ENCODE measurements at places on chromosomes 5 and 9. TPM values are rescaled to one million over a fixed set of nuclear protein-coding genes. Genes with fewer than 3 reads are reported as not detected.

FAM240B gene
- polyA plus RNA-seq: not detected

IL31RA gene
- not detected for polyA plus RNA-seq

IFNA21 gene
- polyA plus RNA-seq: not detected

CCNI2 gene
- polyA plus RNA-seq: 0.36 TPM

STK32A gene
- polyA plus RNA-seq: 0.15 TPM

LCN10 gene
- polyA plus RNA-seq: 41.3 TPM

AFAP1L1 gene
- polyA plus RNA-seq: 1.7 TPM

CTSV gene
- 0.17 TPM for polyA plus RNA-seq

PGM5 gene
- polyA plus RNA-seq: 8.9 TPM

CAMK2A gene
- polyA plus RNA-seq: not detected

C1QTNF2 gene
- 0.24 TPM for polyA plus RNA-seq

KIAA0825 gene
- 0.38 TPM for polyA plus RNA-seq

CCL27 gene
- 0.32 TPM for polyA plus RNA-seq

DNA sequence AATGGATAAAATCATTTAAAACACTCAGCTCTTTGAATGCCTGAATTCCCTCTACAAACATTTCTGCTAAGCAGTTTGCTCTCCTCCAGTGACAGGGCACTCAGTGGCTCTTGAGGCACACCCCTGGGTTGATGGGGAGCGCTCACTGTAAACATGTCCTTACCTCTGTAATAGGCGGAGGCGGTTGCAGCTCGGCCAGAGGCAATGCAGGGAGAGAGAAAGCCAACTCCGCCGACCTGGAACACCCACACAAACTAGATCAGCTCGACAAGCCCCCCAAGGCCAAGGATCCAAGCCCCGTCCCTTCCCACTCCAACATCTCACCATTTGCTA, 329 bp downstream of the CDC23 start:
- peaks cover 34% of the 10 kb centered on the region for H3K36me3 ChIP-seq
- peak overlapping the region; percentile 99 for H3K4me3 ChIP-seq
- DNase-seq: no peak
- peak overlapping the region; percentile 74 for H3K27ac ChIP-seq
- H3K4me1 ChIP-seq: peaks cover 46% of the 10 kb centered on the region
- no peaks in the 10 kb centered on the region for H3K27me3 ChIP-seq

GRCh38 chr5:180170106-180170809, 38.8 kb downstream of the RASGEF1C start:
- no peaks in the 10 kb centered on the region for H3K36me3 ChIP-seq
- H3K4me1 ChIP-seq: no peaks in the 10 kb centered on the region
- no peaks in the 10 kb centered on the region for H3K27me3 ChIP-seq
- H3K4me3 ChIP-seq: no peak overlapping the region

- DNase-seq: no peak
- no peaks in the 10 kb centered on the region for H3K27me3 ChIP-seq
- no peaks in the 10 kb centered on the region for H3K4me1 ChIP-seq
- H3K4me3 ChIP-seq: no peak overlapping the region
These were observed 25.2 kb downstream of the HOMER1 start for GRCh38 chr5:79488775-79489174.

DNA sequence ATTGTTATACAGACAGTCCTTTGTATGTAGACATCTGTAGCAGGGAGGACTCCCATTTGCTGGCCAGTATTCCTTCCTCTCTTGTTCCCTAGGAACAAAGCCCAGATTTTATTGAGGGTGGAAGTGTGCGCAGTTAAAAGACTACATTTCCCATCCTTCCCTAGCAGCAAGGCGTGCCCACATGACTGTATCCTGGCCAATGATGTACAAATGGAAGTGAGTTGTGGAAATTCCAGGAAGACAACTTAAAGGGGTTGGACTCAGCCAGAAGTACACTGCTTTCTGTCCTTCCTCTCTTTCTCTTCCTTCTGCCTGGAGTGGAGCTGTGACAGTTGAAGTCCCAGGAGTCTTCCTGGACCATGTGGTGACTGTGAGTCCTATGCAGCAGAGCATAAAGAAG, 89.0 kb downstream of the HRH2 start:
- peaks cover 20% of the 10 kb centered on the region for H3K27me3 ChIP-seq
- no peaks in the 10 kb centered on the region for H3K36me3 ChIP-seq
- no peak overlapping the region for H3K4me3 ChIP-seq
- no peak overlapping the region for H3K27ac ChIP-seq
- no peak for DNase-seq

- H3K27me3 ChIP-seq: no peaks in the 10 kb centered on the region
- H3K4me1 ChIP-seq: no peaks in the 10 kb centered on the region
- no peak overlapping the region for H3K27ac ChIP-seq
- no peaks in the 10 kb centered on the region for H3K36me3 ChIP-seq
These were observed 28.2 kb downstream of the LIFR start for GRCh38 chr5:38528162-38528703.

- H3K4me1 ChIP-seq: no peaks in the 10 kb centered on the region
- no peaks in the 10 kb centered on the region for H3K27me3 ChIP-seq
- no peak for DNase-seq
- H3K27ac ChIP-seq: no peak overlapping the region
- peaks cover 20% of the 10 kb centered on the region for H3K36me3 ChIP-seq
- no peak overlapping the region for H3K4me3 ChIP-seq
These were observed 144.5 kb downstream of the KIAA0825 start for GRCh38 chr5:94473936-94474335.

- H3K4me3 ChIP-seq: no peak overlapping the region
- H3K27me3 ChIP-seq: no peaks in the 10 kb centered on the region
- DNase-seq: no peak
These were observed 92.1 kb upstream of the MAP1B start for GRCh38 chr5:72015103-72015548.

DNA sequence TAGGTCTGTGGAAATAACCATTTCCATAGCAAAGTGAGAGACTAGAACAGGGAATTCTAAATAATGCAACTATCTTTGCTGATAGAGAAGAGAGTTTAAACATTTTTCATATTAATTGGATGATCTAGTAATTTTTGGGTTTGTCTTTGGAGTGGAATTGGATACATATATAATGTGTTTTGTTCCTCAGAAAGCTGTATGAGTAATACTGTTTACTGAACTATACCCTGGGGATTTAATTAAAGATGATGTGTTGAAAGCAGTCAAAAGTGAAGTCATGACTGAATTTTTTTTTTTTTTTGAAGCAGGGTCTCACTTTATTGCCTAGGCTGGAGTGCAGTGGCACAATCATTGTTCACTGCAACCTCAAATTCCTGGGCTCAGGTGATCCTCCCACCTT, 17.9 kb downstream of the FER start:
- H3K27ac ChIP-seq: no peak overlapping the region
- no peak for DNase-seq
- H3K4me3 ChIP-seq: no peak overlapping the region
- no peaks in the 10 kb centered on the region for H3K27me3 ChIP-seq
- H3K4me1 ChIP-seq: peaks cover 11% of the 10 kb centered on the region

GRCh38 chr5:173727839-173728778, 111.7 kb upstream of the BOD1 start:
- DNase-seq: no peak
- H3K4me1 ChIP-seq: no peaks in the 10 kb centered on the region
- H3K27me3 ChIP-seq: no peaks in the 10 kb centered on the region
- H3K4me3 ChIP-seq: no peak overlapping the region
- no peak overlapping the region for H3K27ac ChIP-seq

GRCh38 chr5:149829954-149830353, 99.8 kb downstream of the PPARGC1B start:
- H3K27me3 ChIP-seq: no peaks in the 10 kb centered on the region
- peaks cover 67% of the 10 kb centered on the region for H3K36me3 ChIP-seq
- DNase-seq: no peak
- H3K4me1 ChIP-seq: no peaks in the 10 kb centered on the region

DNA sequence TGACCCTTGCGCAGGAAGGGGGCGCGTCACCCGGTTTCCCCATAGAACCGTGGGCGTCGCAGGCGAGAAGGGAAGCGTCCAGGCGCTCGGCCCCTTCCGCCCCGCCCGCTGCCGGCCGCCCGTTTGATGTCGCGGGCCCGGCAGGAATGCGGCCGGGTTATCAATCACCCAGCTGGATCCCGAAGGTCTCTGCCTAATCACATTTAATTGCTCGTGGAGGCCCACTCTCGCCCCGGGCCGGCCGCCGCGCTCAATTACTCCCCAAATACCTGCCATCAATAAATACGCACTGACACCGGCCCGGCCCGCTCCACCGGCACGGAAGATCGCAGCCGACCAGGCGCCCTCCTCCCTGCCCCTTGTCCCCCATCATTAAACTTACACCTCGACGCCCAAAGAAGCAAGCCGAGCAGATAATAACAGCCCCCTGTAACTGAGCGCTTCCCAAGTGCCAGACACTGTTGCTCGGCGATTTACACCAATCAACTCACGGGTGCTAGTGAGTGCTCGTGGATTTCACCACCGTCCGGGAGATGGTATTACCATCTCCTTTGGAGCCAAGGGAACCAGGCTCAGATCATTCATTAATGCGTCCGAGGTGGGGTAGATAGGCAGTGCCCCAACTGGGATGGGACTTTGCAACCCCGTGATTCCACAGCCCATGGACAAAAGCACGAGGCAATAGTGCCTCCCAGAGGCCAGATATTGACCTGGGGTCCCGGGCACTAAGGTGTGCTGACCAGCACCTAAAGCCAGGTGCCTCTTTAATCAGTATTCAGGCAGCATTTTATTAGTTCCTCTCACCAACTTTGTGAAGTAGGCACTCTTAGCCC, 11.3 kb downstream of the MSX2 start:
- H3K27me3 ChIP-seq: no peaks in the 10 kb centered on the region
- H3K36me3 ChIP-seq: no peaks in the 10 kb centered on the region
- no peak overlapping the region for H3K4me3 ChIP-seq
- no peaks in the 10 kb centered on the region for H3K4me1 ChIP-seq

- no peak overlapping the region for H3K27ac ChIP-seq
- no peak overlapping the region for H3K4me3 ChIP-seq
- no peaks in the 10 kb centered on the region for H3K27me3 ChIP-seq
- DNase-seq: no peak
These were observed 61.2 kb downstream of the VAV2 start for GRCh38 chr9:133930682-133931485.

- no peaks in the 10 kb centered on the region for H3K4me1 ChIP-seq
- H3K27ac ChIP-seq: no peak overlapping the region
- H3K27me3 ChIP-seq: no peaks in the 10 kb centered on the region
- H3K36me3 ChIP-seq: no peaks in the 10 kb centered on the region
These were observed 122.1 kb downstream of the SNX18 start for GRCh38 chr5:54639621-54640020.

DNA sequence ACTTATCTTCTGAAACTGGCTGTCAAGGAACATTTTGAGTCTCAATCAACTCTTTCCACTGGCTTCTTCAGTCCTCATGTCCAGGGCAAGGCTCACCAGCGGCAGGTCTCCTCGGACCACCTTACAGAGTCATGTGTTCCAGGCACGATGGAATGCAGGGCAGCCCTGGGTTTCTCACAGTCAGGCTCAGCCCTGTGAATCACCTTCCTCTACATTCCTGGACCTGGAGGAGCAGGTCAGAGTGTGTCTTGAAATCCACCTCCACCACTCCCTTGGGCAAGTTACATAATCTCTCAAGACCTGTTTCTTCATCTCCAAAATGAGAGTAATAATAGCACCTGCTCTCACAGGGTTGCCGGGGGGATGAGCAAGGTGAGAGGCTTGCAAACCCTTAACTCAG, 16.0 kb downstream of the ENC1 start:
- H3K27me3 ChIP-seq: no peaks in the 10 kb centered on the region
- H3K4me3 ChIP-seq: no peak overlapping the region
- no peak overlapping the region for H3K27ac ChIP-seq

All from spleen (tissue), 13 donors.